ENCODE measurements at places on chromosomes 4 and X. TPM values are rescaled to one million over a fixed set of nuclear protein-coding genes. Genes with fewer than 3 reads are reported as not detected.

NDNF gene
- 3.4 TPM for total RNA-seq

DNA sequence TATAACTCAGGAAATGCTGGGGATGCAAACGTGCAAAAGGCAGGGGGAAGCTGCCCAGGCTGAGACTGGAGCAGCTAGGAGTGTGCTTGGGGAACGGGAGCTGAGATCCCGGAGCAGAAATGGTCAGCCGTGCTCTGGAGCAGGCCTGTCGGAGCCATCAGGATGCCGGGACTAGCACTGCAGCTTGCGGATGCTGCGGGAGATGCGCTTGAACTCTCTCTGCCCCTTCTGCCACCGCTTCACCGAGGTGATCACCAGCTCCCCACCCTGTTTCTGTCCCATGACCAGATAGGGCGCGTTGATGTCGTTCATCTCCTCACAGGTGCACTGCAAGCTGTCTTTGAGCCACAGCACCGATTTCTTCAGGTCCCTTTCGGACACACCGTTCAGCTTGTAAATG lies 7.6 kb downstream of the SFRP2 start:
- H3K4me3 ChIP-seq: no peak overlapping the region
- H3K36me3 ChIP-seq: no peaks in the 10 kb centered on the region
- no peak for DNase-seq

GRCh38 chr4:177957596-177958360 lies 515.5 kb upstream of the AGA start:
- H3K27ac ChIP-seq: no peak overlapping the region
- DNase-seq: no peak
- no peaks in the 10 kb centered on the region for H3K36me3 ChIP-seq

GRCh38 chrX:42748067-42748850 lies 29.7 kb downstream of the PPP1R2C start:
- no peak overlapping the region for H3K4me3 ChIP-seq
- no peaks in the 10 kb centered on the region for H3K27me3 ChIP-seq
- no peak overlapping the region for H3K27ac ChIP-seq
- H3K36me3 ChIP-seq: no peaks in the 10 kb centered on the region

- no peak overlapping the region for H3K4me3 ChIP-seq
- H3K36me3 ChIP-seq: no peaks in the 10 kb centered on the region
- no peak for DNase-seq
- no peaks in the 10 kb centered on the region for H3K4me1 ChIP-seq
- no peaks in the 10 kb centered on the region for H3K27me3 ChIP-seq
- no peak overlapping the region for H3K27ac ChIP-seq
Observed at GRCh38 chrX:29155286-29155685, 568.0 kb downstream of the IL1RAPL1 start.

DNA sequence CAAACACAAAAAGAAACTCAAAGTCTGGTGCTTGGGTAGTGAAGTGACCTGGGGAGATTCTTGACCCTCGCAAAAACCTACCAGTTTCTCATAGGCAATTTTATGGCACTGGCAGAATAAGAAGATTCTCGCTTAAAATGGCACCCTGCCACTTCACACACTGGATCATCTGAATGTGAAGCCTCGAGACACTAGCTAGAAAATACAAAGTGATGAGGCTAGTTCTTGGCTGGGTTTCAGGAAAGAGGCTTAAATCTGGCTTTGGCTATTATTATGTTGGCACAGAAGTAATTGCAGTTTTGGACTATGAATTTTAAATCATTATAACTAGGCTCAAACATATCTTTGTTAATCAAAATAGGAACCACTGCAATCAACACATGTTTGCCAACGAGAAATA lies 634.7 kb upstream of the BOD1L1 start:
- no peak for DNase-seq
- H3K27me3 ChIP-seq: no peaks in the 10 kb centered on the region
- H3K36me3 ChIP-seq: no peaks in the 10 kb centered on the region
- H3K4me1 ChIP-seq: no peaks in the 10 kb centered on the region

DNA sequence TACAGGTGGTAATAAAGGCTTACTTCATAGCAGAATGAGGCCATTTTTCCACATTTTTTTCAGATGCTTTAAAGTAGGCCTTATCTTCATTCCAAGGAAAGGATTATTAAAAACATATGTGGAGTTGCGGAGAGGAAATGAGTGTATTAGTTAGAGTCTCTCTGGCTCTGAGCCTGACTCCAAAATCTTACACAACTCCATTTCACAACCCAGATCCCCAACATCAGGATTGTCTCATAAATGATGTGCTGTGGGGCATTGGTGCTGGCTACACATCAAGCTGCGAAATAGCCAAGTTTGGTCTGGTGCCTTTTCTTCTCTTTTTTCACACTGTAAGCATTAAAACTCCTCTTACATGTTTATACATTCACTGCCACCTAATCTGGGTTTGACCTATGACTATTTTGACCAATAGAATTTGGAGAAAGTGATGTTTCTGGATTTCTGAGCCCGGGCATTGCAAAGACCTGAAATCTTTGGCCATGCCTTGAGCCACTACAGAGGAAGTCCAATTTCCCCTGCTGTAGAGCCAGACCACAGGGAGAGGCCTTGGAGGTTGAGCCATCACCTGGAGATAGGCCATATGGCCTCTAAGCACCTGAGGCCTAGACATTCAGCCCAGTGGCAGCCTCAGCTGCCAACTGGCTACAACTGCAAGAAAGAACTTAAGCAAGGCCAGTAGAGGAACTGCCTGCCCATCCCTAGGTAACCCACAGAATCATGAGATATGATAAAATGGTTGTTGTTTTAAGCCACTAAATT lies 16.7 kb upstream of the SOD3 start:
- no peaks in the 10 kb centered on the region for H3K27me3 ChIP-seq
- no peak for DNase-seq
- H3K4me1 ChIP-seq: no peaks in the 10 kb centered on the region
- H3K36me3 ChIP-seq: no peaks in the 10 kb centered on the region
- no peak overlapping the region for H3K27ac ChIP-seq
- no peak overlapping the region for H3K4me3 ChIP-seq

DNA sequence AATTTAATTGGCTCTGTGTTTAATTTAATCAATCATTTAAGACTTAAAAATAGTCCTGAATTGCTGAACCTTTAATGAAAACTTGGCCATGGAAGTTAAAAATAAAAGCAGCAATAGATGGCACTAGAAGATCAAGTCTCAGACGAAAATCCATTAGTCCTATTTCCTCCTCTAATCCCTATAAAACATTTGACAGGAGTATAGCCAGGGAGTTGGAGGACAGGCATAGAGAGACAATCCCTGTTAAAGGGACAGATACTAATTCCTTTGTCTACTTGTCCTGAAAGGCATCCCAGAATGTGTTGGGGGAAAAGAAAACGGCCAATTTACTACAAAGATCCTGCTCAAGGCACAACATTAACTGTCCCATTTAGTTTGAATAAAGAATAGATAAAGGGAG lies 276.3 kb upstream of the TACR3 start:
- no peak overlapping the region for H3K27ac ChIP-seq
- H3K4me3 ChIP-seq: no peak overlapping the region
- no peaks in the 10 kb centered on the region for H3K36me3 ChIP-seq
- no peak for DNase-seq

DNA sequence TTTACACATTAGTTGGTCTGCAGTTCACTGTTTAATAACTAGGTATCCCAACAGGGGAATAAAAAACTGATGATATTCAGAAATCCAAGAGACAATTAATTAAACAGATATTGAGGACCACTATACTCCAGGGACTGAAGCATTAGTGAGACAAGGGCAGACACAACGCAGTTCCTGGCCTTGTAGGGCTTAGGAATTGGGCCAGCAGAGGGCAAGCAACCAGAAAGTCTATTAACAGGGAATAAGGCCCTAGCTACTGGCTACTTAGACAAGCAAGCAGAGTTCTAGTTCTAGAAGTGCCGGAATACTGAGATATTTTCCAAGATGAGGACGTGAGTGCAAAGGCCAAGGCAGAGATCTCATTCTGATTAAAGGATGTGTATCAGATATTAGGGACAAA lies 58.6 kb upstream of the ADGRA3 start:
- no peak overlapping the region for H3K4me3 ChIP-seq
- no peak overlapping the region for H3K27ac ChIP-seq
- H3K4me1 ChIP-seq: no peaks in the 10 kb centered on the region
- H3K36me3 ChIP-seq: no peaks in the 10 kb centered on the region
- no peaks in the 10 kb centered on the region for H3K27me3 ChIP-seq

DNA sequence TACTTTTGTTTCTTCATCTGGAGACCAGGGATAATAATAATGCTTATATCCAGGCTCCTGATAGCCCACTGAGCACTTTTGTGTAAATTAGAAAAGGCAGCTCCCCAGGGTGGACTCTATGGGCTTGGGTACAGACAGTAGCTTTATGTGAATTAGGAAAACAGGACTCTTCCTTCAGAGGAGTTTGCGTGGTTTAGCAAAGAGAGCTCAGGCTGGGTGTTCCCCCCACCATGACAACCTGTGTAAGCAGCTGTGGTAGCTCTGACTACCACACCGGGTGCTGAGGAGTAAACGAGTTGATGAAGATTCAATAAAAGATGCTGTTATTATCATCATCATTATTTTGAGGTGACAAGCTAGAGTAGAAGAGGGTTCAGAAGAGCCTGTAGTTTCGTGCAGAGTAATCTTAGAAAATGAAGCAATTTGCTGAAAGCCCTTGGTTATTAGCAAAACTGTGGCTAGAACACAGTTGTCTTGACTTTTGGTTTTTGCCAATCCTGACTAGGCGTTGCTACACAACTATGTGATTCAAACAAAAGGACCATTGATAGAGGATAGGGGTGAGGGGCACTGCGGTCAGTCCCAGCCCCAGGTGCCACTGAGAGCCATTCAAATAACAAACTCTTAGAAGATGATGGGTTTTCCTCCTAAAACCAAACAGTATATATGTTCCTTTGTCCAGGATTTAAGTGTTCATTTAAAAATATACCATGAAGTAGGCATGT lies 60.6 kb upstream of the LIMCH1 start:
- H3K4me3 ChIP-seq: no peak overlapping the region
- H3K27me3 ChIP-seq: no peaks in the 10 kb centered on the region
- no peaks in the 10 kb centered on the region for H3K36me3 ChIP-seq
- DNase-seq: no peak
- peaks cover 5% of the 10 kb centered on the region for H3K4me1 ChIP-seq

DNA sequence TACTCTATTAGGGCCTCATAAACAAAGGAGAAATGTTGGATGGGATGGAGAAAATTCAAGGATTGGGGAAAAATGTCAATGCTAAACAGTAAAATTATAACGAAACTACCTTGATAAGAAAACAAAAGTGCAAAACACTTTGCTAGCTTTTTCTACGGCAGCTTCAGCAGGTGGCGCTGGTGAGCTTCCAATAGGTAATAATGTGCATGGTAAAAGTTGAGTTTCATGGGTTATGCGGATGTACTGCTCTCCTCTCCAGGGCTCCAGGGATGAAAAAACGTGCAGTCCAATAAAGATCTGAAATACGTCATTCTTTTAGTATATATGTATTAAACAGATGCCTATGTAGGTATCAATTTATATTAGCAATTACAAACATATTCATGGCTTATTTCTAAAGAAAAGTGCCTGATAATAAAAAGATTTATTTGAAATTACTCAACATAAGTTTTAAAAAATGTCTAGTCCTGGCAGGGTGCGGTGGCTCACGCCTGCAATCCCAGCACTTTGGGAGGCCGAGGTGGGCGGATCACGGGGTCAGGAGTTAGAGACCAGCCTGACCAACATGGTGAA lies 239.6 kb downstream of the GRXCR1 start:
- no peaks in the 10 kb centered on the region for H3K27me3 ChIP-seq
- H3K27ac ChIP-seq: no peak overlapping the region
- H3K4me1 ChIP-seq: no peaks in the 10 kb centered on the region
- H3K4me3 ChIP-seq: no peak overlapping the region
- no peaks in the 10 kb centered on the region for H3K36me3 ChIP-seq

GRCh38 chrX:41265615-41266014 lies 68.3 kb upstream of the DDX3X start:
- no peaks in the 10 kb centered on the region for H3K4me1 ChIP-seq
- H3K27ac ChIP-seq: no peak overlapping the region

- H3K27ac ChIP-seq: no peak overlapping the region
- H3K36me3 ChIP-seq: no peaks in the 10 kb centered on the region
- H3K27me3 ChIP-seq: no peaks in the 10 kb centered on the region
- H3K4me1 ChIP-seq: no peaks in the 10 kb centered on the region
- H3K4me3 ChIP-seq: no peak overlapping the region
Observed at GRCh38 chrX:45198706-45199105, 2.0 kb downstream of the DIPK2B start.

DNA sequence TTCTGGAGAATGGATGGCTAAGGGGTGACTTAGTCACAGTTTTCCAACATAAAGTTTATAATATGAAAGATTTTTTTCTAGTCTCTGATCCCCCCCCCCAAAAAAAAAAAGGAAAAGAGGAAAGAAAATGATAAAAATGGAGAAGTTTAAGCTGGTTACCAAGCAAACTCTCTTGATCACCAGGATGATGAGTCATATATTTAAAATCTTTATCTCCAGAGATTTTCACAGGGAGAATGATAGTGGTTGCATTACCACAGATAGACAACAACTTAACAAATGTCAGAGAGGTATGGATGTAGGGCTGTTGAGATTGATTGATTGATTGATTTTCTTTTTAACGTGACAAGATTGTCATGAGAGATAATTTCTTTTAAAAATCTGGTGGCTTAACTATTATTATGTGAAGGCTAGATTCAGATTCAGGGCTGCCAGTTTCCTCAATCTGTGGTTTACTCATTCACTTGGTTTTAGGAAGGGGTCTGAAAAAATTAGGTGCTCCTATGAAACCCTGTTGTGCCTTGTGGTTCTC lies 13.3 kb upstream of the TEX13C start:
- no peaks in the 10 kb centered on the region for H3K4me1 ChIP-seq
- no peak for DNase-seq
- H3K27me3 ChIP-seq: no peaks in the 10 kb centered on the region
- no peaks in the 10 kb centered on the region for H3K36me3 ChIP-seq
- H3K27ac ChIP-seq: no peak overlapping the region
- H3K4me3 ChIP-seq: no peak overlapping the region

GRCh38 chr4:152050106-152050505 lies 289.3 kb upstream of the GATB start:
- no peaks in the 10 kb centered on the region for H3K36me3 ChIP-seq
- H3K27ac ChIP-seq: no peak overlapping the region
- no peaks in the 10 kb centered on the region for H3K4me1 ChIP-seq
- H3K4me3 ChIP-seq: no peak overlapping the region

DNA sequence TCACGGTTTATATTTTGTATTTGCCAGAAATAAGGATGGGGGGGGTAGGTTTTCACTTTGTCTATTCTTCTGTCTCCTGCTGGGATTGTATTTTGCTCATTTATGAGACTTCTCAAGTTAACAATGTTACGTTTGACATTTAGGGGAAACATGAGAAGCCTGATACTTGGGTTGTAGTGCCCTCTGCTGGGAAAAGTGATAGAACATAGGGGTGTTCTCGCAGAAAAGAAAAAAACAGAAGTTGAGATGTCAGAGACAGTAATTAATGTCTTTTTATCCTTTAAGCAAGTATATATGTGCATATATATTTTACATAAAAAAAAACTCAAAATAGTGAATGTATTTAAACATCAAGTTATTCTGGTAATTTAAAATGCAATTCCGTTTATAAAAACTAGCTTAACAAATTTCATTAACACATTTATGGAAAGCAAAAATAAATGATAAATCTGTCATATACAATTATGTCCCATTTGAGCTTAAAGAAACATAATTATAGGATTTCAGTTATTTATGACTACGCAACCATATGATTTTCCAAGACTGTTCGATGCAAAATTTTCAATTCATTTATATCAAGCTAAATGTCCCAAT lies 46.0 kb upstream of the TMPRSS11F start:
- no peak overlapping the region for H3K27ac ChIP-seq
- no peak for DNase-seq
- H3K4me1 ChIP-seq: no peaks in the 10 kb centered on the region
- H3K27me3 ChIP-seq: no peaks in the 10 kb centered on the region
- no peak overlapping the region for H3K4me3 ChIP-seq
- no peaks in the 10 kb centered on the region for H3K36me3 ChIP-seq
